ENCODE measurements at places on chromosomes 2 and 18.

DNA sequence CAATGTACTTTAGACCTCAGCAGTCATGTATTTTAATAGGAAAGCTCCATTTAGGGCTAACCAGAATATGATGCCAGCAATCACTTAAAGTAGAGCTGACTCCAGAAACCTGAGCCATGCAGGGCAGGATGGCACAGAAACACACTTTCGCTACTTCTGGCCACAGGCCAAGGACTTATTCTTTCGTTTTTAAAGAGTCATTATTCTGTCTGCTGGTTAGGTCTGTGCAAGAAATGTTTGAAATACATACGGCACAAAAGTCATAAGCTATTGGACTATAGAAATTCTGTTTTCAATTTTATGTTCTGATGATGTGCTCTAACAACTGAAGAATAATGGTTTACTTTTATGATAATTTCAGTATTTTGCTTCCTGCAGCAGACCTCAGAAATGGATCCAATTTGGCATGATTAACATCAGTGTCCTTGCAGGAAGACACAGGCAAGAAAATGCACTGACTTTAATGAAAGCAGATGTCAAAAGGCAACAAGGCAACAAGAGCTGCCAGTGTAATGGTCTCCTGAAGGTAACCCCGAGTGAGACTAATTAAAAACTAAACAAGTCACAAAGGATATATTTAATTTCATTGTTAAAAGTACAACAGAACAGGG, 114.4 kb upstream of the CHRNA1 start:
- no peak for DNase-seq

GRCh38 chr2:188765522-188766470, 208.4 kb upstream of the COL3A1 start:
- DNase-seq = no peak

DNA sequence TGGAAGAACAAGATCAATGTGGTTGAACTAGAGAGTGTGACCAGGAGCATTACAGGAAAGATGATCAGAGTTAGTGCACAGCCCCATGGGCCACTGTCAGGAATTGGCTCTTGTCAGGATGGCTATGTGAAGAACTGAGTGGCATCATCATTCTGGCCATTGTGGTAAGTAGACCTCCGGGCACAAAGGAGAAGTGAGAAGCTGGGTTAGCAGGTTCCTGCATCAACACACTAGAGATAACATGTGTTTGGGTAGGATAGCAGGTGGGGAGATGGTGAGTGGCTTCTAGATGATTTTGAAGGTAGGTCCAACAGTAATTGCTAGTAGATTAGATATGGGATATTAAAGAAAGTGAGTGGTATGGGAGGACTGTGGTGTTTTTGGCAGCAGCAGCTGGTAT, 408.2 kb downstream of the TSN start:
- DNase-seq = no peak

DNA sequence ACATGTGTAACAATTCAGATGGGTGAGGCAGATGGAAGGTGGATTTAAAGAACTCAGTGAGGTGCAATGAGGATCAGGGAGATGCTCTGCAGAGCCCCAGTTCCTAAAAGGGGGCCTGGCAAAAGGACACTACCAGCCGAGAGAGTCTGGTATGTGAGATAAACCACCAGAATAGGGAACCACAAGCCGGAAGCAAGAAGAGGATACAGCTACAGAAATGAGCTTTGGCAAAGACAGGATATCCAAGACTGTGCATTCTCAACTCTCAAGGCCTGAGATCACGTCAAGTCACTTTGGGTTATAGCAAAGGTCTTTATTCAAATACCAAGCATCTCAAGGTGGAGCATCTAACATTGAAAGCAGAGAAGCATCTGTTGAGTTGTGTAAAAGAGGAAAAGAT, 293.5 kb downstream of the ARHGAP15 start:
- peak; percentile 11 for DNase-seq

GRCh38 chr18:76621226-76621625, 126.2 kb upstream of the ZNF516 start:
- DNase-seq = no peak

- DNase-seq = no peak
Measured at GRCh38 chr2:210727549-210727948, 171.2 kb downstream of the CPS1 start.

DNA sequence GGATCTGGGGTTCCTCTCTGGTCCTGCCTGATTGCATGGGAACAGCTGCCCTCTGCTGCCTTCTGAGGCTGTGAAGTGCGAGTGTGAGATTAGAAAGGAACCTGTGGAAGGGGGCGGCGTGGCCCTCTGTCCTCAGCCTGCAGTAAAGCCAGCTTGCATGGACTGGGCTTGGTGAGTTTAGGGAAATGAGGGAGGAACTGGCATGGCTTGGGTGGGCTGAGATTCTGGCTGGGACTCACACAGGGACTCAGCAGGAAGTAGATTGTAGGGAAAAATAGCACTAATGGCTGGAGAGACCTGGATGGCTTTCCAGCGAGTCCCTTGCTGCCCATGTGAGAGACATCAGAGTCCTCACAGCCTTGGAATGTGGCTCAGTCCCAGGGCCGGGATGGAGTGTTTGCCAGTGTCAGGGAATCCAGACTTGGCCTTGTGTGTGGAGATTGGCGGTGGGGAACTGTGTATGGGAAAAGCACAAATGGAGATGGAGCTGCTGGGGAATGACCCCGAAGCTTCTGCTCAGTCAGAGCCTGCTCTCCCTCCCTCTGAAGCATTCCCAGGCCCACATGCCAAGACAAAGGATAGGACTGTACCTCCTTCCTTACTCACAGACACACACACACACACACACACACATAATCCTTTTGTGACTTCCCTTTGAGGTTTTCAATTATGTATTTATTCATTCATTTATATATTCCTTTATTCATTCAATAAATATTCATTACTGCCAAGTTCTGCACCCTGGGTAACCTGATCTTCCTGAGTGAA, 115.4 kb downstream of the ACAA2 start:
- DNase-seq = no peak

GRCh38 chr2:77807531-77808215, 285.5 kb upstream of the LRRTM4 start:
- no peak for DNase-seq

- no peak for DNase-seq
Measured at GRCh38 chr2:138182937-138183312, 218.7 kb downstream of the HNMT start.

DNA sequence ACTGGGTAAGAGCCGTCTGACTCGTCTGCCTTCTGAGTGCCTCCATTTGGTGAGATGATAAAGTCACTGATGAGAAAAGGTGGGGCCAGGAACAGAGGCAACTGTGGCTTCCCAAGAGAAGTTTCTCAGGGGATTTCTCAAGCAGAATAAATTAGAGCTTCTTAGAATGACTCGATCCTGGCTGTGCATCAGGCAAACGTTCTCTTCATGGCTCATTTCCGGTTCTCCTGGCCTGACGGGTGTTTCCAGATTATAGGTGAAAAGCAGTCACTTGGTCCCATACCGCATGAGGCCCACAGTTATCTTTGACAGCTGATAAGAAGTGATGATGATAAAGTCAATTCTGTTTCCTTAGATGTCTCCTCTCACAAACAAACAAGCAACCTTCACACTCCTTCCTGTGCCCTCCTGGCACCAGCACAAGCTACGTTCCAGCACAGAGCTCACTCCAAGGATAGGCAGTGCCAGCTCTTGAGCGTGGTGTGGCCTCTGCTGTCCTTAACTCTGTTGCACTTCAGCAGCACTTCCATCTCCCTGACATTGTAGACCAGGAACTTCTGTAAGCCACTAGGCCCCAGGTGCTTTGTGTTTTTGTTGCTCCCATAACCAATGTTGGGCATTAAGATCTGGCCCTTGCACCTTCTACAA, 37.8 kb upstream of the KCNF1 start:
- DNase-seq = peak; percentile 25

DNA sequence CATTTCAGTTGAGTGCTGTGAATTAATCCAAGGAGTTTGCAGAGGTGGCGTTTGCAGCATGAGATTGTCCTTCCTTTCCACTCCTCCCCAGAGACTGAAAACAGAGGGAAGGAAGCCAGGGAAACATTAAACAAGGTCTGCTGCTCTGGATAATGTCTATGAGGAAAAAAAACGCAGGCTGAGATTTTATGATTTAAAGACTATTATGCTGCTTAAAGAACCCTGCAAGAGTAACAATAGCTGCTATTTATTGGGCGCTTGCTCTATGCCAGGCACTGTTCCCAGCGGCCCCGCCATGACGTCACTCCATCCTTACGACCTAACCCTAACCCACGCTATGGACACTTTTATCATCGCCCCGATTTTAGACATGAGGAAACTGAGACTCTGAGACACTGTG, 222.4 kb downstream of the BCL2 start:
- DNase-seq = no peak

DNA sequence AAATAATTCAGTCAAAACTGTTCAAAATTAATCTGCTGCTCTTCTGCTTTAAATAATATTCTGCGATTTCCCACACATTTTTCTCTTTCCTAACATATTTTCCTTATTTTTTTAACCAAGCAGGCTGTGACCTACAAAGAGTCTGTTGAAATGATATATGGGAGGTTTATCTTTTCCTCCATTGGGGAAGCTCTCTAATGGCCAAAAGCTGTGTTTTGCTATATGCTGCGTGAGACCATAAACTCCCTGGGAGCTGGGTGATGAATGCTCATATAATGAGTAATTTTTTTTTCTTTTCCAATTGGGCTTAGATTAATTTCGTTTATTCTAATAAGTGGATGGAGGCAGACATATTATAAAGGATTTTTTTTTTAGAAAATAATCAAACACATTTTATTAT, 72.2 kb upstream of the MAP2 start:
- no peak for DNase-seq

DNA sequence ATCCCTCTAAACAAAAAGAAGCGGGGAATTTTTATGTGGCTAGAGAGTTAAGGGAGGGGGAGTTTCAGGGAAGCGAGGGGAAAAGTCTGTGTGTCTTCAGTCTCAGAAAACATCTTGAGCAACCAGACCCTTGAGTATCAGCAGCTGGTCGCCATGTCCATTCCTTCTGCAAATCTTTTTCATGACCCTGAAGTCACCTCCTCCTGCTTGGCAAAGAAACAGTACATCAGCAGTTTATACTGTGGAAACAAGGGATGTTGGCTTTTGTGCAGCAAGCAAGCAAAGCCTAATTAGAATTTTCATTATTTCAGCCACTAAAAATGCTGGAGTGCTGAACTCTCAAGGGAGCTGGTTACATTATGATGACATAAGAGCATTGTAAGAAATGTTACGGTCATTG, 187.4 kb upstream of the SLC8A1 start:
- no peak for DNase-seq

- no peak for DNase-seq
Measured at GRCh38 chr2:121664086-121664485, 14.8 kb upstream of the CLASP1 start.

- DNase-seq = peak; percentile 49
Measured at GRCh38 chr2:177753682-177754491, 318.7 kb downstream of the PDE11A start.

- no peak for DNase-seq
Measured at GRCh38 chr2:70469435-70469834, 84.2 kb downstream of the TGFA start.

DNA sequence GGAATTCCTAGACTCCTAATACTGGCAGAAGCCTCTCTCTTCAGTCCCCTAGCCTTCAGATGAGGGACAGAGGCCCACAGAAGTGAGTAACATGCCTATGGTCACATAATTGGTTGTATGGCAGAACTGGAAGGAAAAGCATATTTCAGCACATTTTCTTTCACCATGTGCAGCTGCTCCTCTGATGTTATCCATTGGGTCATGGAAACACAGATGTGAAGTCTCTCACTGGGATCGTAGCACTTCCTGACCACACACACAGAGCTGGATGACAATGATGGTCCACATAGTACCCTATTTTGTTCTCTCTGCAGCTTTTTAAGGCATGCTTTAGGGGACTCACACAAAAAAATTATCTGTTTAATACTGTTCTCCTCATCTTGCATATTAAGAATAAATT, 24.5 kb downstream of the MYO3B start:
- no peak for DNase-seq

- DNase-seq = no peak
Measured at GRCh38 chr2:234374736-234375135, 122.1 kb downstream of the ARL4C start.

- DNase-seq = no peak
Measured at GRCh38 chr2:48312126-48312525, 217.8 kb upstream of the STON1 start.

DNA sequence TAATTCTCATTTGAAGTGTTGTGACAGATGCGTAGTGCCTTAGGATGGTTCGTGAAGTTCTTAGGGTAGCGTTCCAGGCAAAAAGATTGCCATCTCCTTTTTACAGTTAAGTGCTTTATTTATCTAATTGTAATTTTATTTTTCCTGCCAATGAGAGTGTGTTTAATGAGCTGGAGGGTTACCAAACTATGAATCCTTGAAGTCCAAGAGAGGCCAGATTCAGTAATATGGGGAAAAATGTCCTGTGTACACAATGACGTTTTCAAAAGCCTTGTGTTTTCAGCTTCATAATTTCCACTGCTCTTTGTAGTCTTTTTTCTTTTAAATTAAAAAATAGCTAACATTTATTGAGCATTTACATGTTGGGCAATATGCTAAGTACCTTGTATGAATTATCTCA, 23.8 kb downstream of the ACYP2 start:
- DNase-seq = no peak

DNA sequence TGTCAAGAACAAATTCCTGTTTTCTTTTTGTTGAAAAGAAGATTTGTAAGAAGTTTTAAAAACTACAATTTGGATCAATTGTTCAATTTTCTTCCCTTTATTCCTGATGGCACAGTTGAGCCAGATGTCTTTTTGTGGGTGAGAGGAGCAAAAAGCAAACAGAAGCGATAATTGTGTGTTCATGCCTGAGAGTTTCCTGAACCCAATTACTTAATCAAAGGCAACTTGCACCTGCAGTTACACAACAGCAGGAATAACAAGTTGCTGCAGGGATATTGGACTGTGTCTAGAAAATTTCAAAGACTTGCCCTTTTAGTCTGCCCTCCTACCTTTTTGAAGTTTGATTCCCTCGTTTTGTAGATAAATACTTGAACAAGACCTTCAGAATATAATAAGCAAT, 383.6 kb downstream of the DSEL start:
- no peak for DNase-seq

DNA sequence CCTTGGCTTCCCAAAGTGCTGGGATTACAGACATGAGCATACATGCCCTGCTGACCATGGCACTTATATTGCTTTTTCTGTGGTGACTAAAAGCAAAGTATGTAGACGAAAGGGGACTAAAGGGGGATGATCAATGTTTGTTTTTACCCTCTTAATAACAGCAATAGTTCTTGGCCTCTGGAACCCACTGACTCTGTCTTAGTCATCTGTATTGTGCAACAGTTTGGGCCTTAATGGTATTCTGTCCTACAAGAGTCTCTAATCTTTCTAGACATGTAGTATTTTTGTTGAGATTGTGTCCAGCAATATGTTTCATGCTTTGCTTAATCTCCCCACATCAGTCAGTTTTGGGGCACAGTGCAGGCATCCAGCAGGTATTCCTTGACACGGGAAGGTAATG, 359.9 kb upstream of the FANCL start:
- DNase-seq = no peak

- DNase-seq = no peak
Measured at GRCh38 chr18:35710581-35710980, 129.0 kb downstream of the GALNT1 start.

- DNase-seq = no peak
Measured at GRCh38 chr2:167381349-167381748, 493.1 kb downstream of the XIRP2 start.

- no peak for DNase-seq
Measured at GRCh38 chr2:73594251-73594650, 48.0 kb downstream of the NAT8 start.

Measured in suppressor macrophage treated with lipopolysaccharide for 4 hours (primary cell).